ENCODE measurements at places on chromosomes 7 and 10.
A peak's percentile ranks its signal among the peaks of the same experiment; 100 is the strongest.

DNA sequence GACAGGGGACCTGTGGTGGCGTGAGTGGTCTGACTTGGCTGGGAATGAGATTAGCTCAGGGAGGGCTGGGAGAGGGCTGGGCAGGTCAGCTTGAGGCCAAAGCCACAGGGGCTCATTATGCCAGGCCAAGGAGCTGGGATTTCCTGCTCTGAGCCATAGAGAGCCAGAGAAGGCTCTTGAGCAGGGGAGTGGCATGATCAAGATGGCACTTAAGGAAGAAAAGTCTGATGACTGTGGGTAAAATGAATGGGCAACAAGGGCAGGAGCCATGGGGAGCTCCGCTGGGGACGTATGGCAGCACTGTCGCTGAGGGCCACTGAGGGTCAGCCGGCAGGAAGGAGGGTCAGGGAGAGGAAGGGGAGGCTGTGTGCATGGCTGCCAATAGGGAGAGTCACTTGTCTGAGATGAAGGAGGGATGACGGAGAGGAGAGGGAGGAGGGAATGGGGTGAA lies 5.8 kb downstream of the ANTXRL start:
- DNase-seq: no peak

DNA sequence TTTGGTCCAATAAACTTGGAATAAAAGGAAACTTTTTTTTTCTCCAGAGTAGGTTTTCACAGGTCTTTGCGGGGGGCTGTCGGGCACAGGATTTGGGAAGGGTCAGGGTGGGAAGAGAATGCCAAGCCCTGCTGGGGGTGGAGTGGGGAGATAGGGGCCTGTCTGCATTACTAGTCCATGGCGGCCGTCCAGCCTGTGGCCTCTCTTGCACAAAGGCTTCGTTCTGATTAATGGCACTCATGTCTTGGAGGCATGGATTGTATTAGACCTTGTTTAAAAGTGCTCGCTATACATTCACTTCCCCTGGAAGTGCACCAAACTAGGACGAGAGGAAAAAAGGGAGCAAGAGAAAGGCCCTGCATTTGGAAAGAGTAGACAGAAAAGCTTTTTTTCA lies 37.2 kb downstream of the LRMDA start:
- DNase-seq: no peak

- DNase-seq: peak; percentile 24
These were observed 67.0 kb upstream of the CFAP46 start for GRCh38 chr10:133009218-133009950.

DNA sequence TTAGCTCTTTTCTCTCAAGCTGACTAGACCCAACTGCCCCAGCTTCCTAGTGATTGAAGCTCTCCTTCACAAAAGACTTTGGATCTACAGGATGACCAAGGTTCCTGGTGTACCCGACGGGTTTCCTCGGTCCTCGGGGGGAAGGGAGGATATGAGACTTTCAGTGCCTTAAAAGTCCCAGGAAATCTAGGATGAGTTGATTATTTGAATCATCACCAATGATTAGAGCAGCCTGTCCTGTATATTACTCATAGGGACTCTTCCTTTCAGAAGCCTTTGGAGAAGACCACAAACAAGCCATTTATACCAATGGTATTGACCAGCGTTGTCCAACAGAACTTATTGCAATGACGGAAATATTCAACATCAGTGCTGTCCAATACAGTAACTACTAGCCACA lies 6.1 kb upstream of the ACTA2 start:
- DNase-seq: no peak

- DNase-seq: no peak
These were observed 40.0 kb downstream of the FIGNL1 start for GRCh38 chr7:50409856-50410745.

- DNase-seq: no peak
These were observed 57.4 kb downstream of the EEPD1 start for GRCh38 chr7:36210291-36210922.
